ENCODE measurements at places on chromosomes 16 and 17.

GRCh38 chr17:30095507-30096244 is 20.9 kb upstream of the NSRP1 start:
- DNase-seq, result no peak

DNA sequence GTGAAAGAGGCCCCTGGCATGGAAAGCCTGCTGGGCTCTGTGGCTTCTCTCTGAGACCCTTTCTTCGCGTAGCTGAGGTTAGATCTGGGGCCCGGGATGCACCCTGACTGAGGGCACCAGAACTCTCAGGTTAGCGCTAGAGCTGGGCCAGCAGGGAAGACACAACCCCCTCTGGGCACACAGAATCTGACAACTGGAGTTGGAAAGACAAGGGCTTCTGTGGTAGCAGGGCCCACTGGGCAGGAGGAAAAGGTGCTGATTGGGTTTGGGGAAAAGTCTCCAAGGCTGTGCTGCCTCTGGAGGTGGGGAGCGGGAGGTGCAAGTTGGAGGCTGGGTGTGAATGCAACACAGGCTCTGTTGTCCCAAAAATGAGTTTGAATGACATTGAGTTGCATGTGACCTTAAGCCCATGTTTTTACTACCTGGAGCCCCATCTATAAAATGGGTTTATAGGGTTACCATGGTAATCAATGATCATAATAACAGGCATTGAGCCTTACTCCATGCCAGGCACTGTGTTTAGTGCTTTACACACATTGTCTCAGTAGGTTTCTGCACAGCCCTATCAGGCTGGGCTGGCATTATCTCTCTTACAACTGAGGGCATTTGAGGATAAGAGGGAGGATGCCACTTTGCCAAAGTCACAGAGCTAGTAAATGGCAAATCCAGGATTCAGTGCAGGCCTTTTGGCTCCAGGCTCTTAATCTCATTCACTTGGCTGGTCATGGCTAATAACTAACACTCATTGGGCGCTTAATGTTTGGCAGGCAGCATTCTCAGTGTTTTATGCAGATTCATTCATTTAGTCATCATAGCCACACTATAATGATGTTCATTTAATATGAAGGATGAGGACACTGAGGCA is 9.5 kb upstream of the IGFBP4 start:
- DNase-seq, result no peak

DNA sequence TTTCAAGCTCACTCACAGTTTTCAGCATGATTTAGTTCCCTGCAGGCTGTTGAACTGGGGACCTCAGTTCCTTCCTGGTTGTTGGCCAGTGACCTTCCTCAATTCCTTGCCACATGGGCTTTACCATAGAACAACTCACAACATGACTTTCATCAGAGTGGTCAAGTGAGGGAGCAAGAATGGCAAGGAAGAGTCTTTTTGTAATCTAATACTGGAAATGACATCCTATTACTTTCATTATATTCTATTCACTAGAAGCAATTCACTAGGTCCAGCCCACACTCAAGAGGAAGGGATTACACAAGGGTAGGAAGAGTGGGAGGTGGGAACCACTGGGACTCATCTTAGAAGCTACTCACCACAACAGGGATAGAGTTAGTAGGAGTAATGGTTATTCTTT is 57.6 kb downstream of the SYT17 start:
- no peak for DNase-seq

DNA sequence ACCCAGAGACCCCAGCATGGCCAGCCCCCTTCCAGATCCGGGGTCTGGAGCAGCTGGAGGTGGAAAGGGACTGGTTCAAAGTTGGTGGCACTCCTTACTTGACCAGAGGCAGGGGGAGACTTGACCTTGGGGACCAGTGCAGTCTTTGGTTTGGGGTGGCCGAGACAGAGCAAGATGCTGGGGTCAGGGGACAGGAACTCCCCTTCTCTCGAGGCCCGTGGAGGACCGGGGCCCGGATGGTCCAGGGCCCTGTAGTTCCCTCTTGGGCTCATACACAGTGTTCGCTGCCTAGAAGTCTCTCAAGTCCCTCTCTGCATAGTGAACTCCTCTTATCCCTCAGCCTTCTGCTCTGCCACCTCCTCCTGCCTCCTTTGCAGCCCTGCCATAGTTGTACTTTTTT is 601 bp upstream of the PRSS33 start:
- DNase-seq, result no peak

GRCh38 chr17:40422990-40423633 is 5.4 kb upstream of the TOP2A start:
- no peak for DNase-seq

GRCh38 chr16:69396187-69397061 is 10.6 kb upstream of the TERF2 start:
- DNase-seq, result peak; percentile 56

GRCh38 chr17:74386386-74386785 is 19.1 kb downstream of the GPR142 start:
- DNase-seq, result no peak
